Osteoblast (primary cell): ENCODE measurements at places on chromosomes 5 and 9. TPM values are rescaled to one million over a fixed set of nuclear protein-coding genes. Genes with fewer than 3 reads are reported as not detected.

GRCh38 chr9:114216976-114217375 lies 61.6 kb downstream of the COL27A1 start:
- DNase-seq, result peak; percentile 58
- H3K27ac ChIP-seq, result no peak overlapping the region
- no peak overlapping the region for H3K4me3 ChIP-seq

DNA sequence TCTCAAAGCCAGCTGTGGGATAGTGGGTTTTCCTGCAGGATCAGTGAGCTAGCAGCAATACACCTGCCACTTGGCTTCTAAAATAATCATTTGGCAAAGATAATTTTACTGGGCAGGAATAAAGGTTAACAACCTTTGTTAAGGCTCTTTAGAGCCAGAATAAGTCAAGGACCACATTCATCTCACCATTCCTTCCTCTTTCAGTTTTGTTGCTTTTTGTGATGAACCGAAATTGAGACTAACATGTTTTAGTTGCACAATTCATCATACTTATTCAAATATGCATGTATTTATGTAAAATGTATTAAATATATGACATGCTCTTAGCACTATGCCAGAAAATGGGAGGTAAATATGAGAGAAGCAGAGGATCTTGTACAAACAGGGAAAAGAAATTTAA lies 824.4 kb upstream of the TYRP1 start:
- H3K4me3 ChIP-seq, result no peak overlapping the region
- no peaks in the 10 kb centered on the region for H3K4me1 ChIP-seq
- DNase-seq, result no peak
- no peak overlapping the region for H3K27ac ChIP-seq
- no peaks in the 10 kb centered on the region for H3K36me3 ChIP-seq
- no peaks in the 10 kb centered on the region for H3K27me3 ChIP-seq

DNA sequence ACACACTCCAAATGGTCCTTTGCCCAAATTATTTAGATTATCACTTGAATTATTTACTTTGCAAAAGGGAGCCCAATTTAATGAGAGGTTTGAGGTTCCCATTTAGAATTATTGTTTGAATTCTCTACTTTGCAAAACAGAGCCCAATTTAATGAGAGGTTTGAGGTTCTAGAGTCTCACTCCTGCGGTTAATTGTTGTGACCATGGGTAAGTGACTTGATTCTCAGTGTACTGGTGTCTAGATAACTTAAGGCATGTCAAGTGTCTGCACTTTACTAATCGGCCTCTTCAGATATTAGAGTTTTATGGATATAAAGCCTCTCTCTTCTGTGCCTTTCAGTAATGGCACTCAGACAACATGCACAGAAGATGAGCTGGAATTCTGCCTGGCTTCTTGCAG lies 67.5 kb downstream of the YIPF5 start:
- no peak for DNase-seq
- no peaks in the 10 kb centered on the region for H3K27me3 ChIP-seq
- H3K27ac ChIP-seq, result no peak overlapping the region
- H3K36me3 ChIP-seq, result no peaks in the 10 kb centered on the region
- H3K4me1 ChIP-seq, result no peaks in the 10 kb centered on the region

DNA sequence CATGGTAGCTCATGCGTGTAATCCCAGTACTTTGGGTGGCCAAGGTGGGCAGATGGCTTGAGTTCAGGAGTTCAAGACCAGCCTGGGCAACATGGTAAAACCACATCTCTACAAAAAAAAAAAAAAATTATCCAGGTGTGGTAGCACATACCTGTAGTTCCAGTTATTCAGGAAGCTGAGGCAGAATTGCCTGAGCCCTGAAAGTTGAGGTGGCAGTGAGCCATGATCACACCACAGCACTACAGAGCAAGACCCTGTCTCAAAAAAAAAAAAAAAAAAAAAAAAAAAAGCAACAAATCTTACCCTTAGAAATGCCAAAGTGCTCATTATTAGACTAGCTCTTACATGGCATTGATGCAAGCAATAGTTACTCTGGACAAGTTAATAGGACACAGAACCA lies 724.9 kb downstream of the MAT2B start:
- H3K36me3 ChIP-seq, result no peaks in the 10 kb centered on the region
- no peaks in the 10 kb centered on the region for H3K27me3 ChIP-seq
- H3K4me3 ChIP-seq, result no peak overlapping the region

GRCh38 chr9:97561501-97561900 lies 60.0 kb downstream of the TMOD1 start:
- DNase-seq, result no peak
- no peaks in the 10 kb centered on the region for H3K4me1 ChIP-seq
- H3K27ac ChIP-seq, result no peak overlapping the region
- no peak overlapping the region for H3K4me3 ChIP-seq

- no peaks in the 10 kb centered on the region for H3K36me3 ChIP-seq
- H3K27ac ChIP-seq, result no peak overlapping the region
- H3K27me3 ChIP-seq, result no peaks in the 10 kb centered on the region
- no peaks in the 10 kb centered on the region for H3K4me1 ChIP-seq
- DNase-seq, result no peak
- H3K4me3 ChIP-seq, result no peak overlapping the region
Measured at GRCh38 chr5:113825176-113825575, 311.7 kb downstream of the YTHDC2 start.

Gene ADAMTS2
- 144 and 203 TPM in 2 replicates for total RNA-seq

DNA sequence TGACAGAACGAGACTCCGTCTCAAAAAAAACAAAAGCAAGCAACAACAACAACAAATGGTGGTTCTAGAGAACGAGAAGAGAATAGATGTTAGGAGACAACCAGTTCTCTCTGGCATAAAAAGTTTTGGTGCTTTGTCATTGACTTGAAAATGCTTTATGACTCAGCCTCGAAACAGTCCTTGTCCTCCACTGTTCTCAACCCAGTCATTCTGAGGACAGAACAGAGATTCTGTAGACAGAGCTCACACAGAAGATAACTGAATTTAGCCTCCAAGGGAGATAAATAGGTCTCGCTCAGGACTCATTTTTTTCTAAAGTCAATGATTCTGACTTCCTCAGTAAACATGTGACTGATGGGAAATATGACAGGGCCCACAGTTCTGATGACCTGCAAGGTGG lies 76.0 kb upstream of the FSTL4 start:
- H3K27me3 ChIP-seq, result peaks cover 2% of the 10 kb centered on the region
- H3K36me3 ChIP-seq, result no peaks in the 10 kb centered on the region
- no peak for DNase-seq
- no peaks in the 10 kb centered on the region for H3K4me1 ChIP-seq
- no peak overlapping the region for H3K4me3 ChIP-seq
- H3K27ac ChIP-seq, result no peak overlapping the region

GRCh38 chr5:27511061-27511460 lies 472.7 kb upstream of the CDH9 start:
- no peaks in the 10 kb centered on the region for H3K4me1 ChIP-seq
- no peak for DNase-seq
- no peaks in the 10 kb centered on the region for H3K27me3 ChIP-seq
- H3K36me3 ChIP-seq, result no peaks in the 10 kb centered on the region
- H3K27ac ChIP-seq, result no peak overlapping the region

- H3K36me3 ChIP-seq, result no peaks in the 10 kb centered on the region
- no peak for DNase-seq
- no peak overlapping the region for H3K27ac ChIP-seq
Measured at GRCh38 chr5:8598996-8599395, 730.0 kb downstream of the MTRR start.

DNA sequence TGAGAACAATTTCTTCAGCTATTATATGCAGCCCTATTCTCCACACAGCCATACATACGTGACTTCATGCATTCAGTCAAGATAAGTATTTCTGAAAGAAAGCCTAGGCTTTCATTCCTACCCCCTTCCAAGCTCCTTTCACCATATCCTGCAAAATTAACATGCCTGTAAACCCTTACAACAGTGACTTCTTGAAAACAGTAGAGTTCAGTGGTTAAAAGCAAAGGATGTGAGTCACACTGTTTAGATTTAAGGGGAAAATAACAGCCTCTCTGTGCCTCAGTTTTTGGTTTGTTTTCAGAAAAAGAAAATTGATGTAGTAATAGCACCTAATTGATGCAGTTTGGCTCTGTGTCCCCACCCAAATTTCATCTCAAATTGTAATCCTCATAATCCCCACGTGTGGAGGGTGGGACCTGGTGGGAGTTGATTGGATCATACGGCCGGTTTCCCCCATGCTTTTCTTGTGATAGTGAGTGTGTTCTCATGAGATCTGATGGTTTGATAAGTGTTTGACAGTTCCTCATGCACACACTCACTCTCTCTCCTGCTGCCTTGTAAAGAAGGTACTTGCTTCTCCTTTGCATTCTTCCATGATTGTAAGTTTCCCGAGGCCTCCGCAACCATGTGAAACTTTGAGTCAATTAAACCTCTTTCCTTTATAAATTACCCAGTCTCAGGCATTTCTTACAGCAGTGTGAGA lies 264.8 kb downstream of the CETN3 start:
- DNase-seq, result no peak
- no peaks in the 10 kb centered on the region for H3K27me3 ChIP-seq
- no peak overlapping the region for H3K4me3 ChIP-seq
- H3K4me1 ChIP-seq, result no peaks in the 10 kb centered on the region

DNA sequence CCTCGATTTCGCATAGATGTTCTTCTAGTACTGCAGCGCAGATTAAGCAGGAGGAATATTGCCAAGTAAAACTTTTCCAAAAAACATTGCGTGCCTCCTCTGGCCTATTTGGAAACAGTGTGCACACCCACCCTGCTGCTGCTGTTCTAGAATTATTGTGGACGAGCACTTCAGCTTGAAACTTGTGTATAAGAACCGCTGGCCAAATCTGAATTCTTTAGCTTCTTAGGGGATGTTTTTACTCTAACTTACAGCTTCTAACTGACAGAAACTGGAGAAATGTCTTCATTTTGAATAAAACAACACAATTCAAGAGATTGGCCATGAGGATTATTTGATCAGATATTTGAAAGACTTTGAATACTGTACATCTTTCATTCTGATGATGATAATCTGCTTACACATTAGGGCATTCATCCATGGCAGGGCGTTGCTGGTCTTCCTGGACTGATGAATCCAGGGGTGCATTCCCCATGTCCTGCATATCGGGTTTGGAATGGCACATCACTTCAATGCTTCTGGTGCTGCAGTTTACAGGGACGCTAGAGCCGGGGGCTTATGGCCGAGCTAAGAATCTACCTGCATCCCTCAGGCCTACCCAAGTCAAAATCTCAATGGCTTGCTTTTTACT lies 6.5 kb downstream of the ADAMTS16 start:
- peak overlapping the region; percentile 86 for H3K27ac ChIP-seq
- H3K4me3 ChIP-seq, result peak overlapping the region; percentile 52
- no peaks in the 10 kb centered on the region for H3K27me3 ChIP-seq
- peaks cover 19% of the 10 kb centered on the region for H3K4me1 ChIP-seq
- DNase-seq, result no peak

DNA sequence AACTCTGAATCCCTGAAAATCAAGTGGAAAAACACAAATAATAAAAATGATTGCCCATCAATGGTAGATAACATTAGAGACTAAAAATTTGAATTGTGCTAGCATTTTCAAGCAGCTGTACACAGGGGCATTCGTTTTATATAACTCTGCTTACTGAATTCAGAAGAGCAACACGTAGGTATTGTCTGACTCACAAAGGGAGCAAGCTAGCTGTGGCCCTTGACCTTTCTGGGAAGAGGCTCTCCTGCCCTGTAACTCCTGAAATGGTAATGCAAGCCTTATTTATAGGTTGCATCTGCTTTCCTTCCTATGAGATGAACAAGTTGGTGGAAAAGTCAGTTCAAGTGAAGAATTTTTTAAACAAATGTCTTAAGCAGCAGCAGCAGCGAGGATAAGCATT lies 218.7 kb upstream of the EFNA5 start:
- no peak overlapping the region for H3K27ac ChIP-seq
- H3K4me1 ChIP-seq, result peaks cover 10% of the 10 kb centered on the region
- no peaks in the 10 kb centered on the region for H3K36me3 ChIP-seq

Gene COL27A1
- 10.1 and 11.8 TPM in 2 replicates for total RNA-seq

- no peaks in the 10 kb centered on the region for H3K36me3 ChIP-seq
- peaks cover 81% of the 10 kb centered on the region for H3K27me3 ChIP-seq
- H3K4me1 ChIP-seq, result peaks cover 12% of the 10 kb centered on the region
- H3K4me3 ChIP-seq, result no peak overlapping the region
- DNase-seq, result no peak
- H3K27ac ChIP-seq, result no peak overlapping the region
Measured at GRCh38 chr5:77973253-77973609, 197.1 kb upstream of the TBCA start.

- no peak overlapping the region for H3K27ac ChIP-seq
- H3K36me3 ChIP-seq, result no peaks in the 10 kb centered on the region
- H3K27me3 ChIP-seq, result no peaks in the 10 kb centered on the region
- no peak for DNase-seq
- H3K4me1 ChIP-seq, result no peaks in the 10 kb centered on the region
- H3K4me3 ChIP-seq, result no peak overlapping the region
Measured at GRCh38 chr9:68872026-68872501, 141.8 kb downstream of the PRKACG start.

Gene ADAMTS13
- 1.2 and 1.4 TPM in 2 replicates for total RNA-seq

GRCh38 chr9:88173378-88173999 lies 35.2 kb upstream of the SPATA31C2 start:
- H3K4me3 ChIP-seq, result no peak overlapping the region
- H3K27ac ChIP-seq, result no peak overlapping the region
- H3K4me1 ChIP-seq, result no peaks in the 10 kb centered on the region
- no peaks in the 10 kb centered on the region for H3K36me3 ChIP-seq
- DNase-seq, result peak; percentile 75
- H3K27me3 ChIP-seq, result peaks cover 11% of the 10 kb centered on the region

DNA sequence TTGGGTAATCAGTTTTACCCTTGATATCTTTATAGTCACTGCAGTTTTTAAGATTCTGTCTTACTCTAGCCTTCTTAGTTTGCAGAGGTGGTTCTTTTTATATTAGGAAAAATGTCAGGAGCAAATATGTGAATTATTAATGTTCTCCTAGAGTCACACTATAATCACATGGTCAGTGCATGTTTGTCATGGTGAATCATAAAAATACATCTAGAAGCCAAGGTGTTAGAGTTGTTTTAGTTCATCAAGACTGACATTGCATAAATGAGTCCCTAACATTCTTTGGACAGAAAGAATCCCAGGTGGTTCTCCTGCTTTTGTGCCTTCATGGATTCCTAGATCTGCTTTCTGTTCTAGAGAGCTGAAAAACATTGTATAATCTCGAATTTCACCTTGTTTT lies 22.9 kb downstream of the ATG10 start:
- H3K4me1 ChIP-seq, result no peaks in the 10 kb centered on the region
- no peak overlapping the region for H3K4me3 ChIP-seq
- no peaks in the 10 kb centered on the region for H3K36me3 ChIP-seq
- no peak for DNase-seq
- no peaks in the 10 kb centered on the region for H3K27me3 ChIP-seq
- no peak overlapping the region for H3K27ac ChIP-seq
